ENCODE measurements at places on chromosomes 16 and 17.

GRCh38 chr17:46044286-46044928, 45.4 kb downstream of the STH start:
- peak; percentile 96 for DNase-seq

DNA sequence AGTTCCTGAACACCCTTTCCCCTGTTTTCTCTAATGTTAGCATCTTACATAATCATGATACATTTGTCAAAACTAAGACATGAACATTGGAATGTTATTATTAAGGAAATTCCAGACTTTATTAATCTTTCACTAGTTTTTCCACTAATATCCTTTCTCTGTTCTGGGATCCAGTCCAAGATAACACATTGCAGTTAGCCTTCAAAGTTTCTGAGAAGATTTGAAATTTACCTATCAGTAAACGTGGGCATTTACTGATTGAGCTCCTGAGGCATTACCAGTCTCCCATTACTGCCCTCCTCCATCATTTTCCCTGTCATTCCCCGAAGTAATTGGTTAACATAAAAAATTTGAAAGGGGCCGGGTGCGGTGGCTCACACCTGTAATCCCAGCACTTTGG, 5.7 kb upstream of the CD300LG start:
- no peak for DNase-seq

DNA sequence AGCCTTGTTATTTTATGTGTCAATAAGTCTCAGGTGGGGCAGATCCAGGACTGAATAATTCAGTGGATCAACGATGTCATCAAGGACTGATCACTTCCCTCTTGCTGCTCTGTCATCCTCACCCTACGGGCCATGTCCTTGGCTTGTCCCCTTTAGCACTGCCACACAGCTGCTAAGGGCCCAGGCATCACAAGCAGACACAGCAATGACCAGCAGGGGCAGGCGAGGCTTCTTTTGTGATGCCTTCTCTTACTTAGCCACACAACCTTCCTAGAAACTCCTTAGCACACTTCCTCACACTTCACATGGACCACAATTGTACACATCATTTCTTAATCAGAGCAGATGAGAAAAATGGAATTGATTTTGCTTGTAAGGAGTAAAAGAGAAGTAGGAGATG, 356.3 kb upstream of the SOX9 start:
- peak; percentile 76 for DNase-seq

DNA sequence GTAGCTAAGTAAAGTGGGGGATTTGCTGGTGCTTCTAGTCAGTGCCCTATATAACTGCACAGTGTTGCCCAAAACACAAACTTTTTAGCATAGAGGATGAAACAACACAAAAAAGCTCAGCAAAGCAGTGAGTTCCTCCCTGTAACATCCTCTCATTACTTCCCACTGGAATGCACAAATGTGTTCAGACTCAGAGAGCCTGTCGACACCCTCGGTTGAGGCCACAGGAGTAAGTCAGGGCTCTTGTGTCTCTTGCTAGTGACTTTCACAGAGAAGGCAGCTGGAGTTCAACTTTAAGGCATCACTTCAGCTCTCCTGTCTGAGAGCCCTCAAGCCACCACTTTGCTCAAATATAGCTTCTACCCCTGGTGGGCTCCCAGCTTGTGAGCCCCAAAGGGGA, 107.2 kb upstream of the NETO2 start:
- DNase-seq, result no peak

DNA sequence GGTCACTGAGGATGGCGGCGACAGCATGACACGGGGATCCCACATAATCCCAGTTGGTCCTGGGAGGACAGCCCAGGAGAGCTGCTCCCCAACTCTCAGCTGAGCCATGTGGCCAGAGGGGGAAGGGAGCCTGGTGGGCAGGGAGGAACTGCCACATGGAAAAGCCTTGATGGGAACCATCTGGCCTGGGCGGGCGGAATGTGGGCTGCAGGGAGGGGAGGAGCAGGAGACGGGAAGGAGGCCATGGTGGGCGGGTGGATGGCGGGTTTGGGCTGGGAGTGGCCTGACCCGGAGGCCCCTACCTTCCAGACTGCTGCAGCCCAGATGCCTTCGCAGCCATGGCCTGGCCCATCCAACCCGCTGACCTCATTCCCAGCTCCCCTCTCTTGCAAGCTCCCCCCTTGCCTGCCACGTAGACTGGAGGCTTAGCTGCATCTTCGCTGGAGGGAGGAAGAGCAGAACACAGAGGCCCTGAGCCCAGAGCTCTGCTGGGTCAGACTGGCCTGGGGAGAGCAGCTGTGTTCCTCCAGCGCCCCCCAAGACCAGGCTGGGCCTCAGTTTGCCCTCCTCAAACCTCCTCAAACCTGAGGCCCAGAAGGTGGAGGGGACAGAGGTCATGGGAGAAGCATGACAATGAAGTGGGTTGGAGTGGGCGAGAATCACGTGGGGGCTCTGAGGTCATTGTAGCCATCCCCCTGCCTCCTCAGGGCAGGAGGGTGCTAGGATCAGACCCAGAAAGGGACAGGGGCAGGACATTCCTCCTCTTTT, 8.2 kb upstream of the COL1A1 start:
- DNase-seq, result peak; percentile 80

GRCh38 chr16:85652431-85653221, 36.1 kb downstream of the GINS2 start:
- no peak for DNase-seq

DNA sequence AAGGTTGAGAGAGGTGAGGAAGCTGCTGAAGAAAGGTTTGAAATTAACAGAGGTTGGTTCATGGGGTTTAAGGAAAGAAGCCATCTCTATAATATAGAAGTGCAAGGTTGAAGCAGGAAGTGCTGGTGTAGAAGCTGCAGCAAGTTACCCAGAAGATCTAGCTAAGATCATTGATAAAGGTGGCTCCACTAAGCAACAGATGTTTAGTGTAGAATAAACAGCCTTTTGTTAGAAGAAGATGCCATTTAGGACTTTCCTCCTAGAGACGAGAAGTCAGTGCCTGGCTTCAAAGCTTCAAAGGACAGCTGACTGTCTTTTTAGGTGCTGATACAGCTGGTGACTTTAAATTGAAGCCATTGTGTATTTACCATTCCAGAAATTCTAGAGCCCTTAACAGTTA, 29.3 kb downstream of the GOSR1 start:
- peak; percentile 42 for DNase-seq

DNA sequence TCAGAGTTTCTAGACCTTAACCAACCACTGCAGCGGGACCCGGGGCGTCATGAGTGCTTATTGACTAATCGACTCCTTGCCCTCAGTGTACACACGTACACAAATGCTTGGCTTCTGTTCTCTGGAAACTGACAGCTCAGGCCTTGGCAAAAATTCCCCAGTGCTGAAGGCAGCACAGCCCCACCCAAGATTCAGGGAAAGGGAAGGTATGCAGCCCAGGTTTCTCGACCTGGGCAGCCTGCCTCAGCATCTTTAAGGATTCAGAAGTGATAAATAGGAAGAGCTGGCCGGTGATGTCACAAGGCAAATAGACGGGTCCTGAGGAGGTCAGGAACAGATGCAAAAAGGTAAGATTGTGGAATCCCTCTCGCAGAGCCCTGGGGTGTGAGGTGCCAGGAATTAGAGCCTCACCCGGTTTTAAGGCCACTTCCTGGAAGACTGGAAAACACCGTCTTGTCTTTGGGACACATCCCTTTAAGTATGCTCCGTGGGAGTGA, 9.0 kb upstream of the CDH3 start:
- DNase-seq, result no peak

GRCh38 chr16:3007957-3008689, 4.6 kb upstream of the CLDN9 start:
- DNase-seq, result peak; percentile 99

DNA sequence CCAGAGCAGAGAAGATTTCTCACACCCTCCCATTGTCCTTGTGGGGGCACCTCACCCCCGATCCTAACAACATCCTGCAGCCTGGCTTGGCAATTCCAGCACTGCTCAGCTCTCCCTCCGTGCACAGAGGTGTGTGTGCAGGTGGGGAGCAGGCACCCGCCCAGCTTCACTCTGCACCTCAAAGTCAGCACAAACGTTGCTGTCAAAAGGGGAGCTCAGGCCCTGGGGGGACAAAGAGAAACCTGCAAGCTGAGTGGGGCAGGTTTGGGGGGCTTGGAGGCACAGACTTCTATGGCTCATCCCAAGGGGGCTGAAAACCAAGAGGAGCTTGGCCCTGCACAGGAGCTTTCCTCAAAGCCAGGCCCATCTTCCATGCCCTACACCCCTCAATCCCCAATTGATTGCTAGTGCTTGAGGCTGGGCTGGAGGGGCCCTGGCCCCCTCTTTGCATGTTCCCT, 231.9 kb upstream of the TNRC6C start:
- no peak for DNase-seq

DNA sequence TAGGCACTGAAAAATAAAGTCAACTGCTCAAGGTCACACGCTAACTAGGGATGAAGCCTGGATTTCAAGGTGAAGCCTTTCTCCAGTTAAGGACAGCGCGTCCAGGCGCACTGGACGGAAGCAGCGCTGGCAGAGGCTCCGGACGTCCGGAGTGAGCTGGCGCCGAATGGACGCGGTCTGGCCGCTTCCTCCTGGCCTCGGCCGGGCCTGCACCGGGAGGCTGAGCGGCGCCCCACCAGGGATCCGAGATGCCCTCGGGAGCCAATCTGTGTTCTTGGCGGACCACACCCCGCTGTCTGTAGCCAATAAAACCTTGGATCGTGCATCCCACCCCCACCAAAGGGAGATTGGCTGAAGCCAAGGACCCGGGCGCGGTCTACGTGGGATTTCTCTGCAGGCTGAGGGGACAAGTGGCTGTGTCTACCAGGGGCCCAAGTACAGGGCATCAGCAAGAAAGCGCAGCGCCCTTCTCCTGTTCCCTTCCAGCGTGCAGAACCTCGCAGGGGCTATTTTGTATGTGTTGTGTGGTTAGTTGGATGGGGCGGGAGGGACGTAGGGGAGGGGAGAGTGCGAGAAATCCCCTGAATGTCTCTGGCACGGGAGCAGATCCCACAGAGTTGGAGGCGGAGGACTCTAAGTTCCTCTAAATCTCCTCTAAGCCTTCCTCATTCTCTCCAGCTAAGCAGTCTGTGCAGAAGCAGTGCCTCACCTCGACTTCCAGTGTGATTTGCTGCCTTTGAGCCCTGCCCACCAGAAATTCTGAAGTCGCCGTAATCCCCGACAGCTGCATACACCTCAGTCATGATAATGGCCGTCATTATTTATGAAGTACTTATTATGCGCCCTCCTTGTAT, 2.5 kb upstream of the AKAP10 start:
- DNase-seq, result peak; percentile 12

- no peak for DNase-seq
These were observed 12.7 kb upstream of the IGFBP4 start for GRCh38 chr17:40430272-40431230.

DNA sequence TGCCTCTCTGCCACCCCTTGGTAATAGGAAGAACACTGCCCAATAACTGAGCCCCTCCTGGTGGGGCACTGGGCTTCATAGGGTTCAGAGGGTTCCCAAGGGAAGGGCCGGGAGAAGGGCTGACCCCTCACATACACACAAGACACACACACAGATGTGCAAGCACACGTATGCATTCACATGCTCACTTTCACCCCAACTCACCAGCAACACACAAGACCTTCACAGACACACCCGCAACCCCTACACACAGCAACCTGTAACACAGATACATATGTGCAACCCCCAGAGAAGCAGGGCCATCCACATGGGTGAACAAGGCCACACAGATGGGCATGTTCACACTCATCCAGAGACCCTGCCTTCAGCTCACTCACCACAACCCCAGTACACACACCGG, 225.1 kb downstream of the ZNF423 start:
- DNase-seq, result no peak

DNA sequence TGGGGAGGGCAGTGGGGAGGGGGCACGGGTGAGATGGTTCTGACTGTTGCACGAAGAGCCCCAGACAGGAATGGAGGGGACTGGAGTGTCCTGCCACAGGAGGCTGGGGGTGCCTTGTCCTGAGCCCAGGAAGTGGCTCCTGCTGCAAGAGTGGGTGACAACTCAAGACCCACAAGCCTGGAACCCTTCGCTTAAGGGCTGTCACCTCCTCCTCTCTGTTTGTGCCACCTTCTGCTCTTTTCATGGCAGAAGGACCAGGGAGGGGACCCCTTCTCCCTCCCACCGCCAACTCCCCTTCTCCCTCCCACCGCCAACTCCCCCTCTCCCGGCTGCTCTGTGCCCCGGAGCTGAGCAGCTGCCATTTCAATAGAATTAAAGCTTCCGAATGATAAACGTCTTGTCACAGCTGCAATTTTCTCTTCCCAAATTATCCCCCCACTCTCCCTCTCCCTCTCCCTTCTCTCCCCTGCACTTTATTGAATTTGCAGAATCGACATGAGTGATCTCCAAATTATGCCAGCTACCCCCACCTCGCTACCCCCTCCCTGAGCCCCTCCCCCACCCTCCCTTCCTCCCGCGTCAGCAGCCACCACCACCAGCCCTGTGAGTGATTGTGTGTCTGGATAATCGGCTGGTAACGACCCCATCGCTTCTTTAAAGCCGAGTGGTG, 13.7 kb downstream of the GJD3 start:
- no peak for DNase-seq

- DNase-seq, result peak; percentile 33
These were observed 8.6 kb upstream of the ABCA9 start for GRCh38 chr17:69069226-69069750.

- no peak for DNase-seq
These were observed 44.8 kb downstream of the ADCY7 start for GRCh38 chr16:50311134-50311528.

DNA sequence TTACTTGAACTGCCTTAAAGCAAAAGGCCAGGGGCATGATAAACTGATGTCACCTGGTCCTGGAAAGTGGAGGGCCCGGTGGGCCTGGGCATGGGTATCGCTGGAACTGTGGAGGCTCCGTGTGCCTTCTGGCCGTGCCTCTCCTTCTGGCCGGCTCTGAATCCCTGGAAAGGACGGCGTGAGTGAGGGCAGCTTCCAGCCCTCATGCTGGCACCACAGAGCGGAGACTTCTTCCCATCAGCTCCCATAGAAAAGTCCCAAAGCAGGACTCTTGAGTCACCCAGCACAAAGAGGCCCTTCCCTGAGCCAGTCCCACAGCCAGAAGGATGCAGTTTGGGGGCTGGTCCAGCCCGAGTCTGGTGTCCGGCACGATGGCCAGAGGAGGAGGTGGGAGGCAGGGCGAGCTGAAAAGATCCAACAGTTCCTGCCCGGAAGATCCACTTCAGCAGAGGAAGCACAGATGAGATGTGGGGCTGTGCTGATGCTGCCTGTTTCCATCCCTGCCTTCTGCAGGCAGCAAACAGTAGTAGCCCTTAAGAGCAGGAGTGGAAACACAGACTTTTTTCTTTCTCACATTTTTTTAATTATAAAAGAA, 7.8 kb downstream of the GAA start:
- DNase-seq, result no peak

DNA sequence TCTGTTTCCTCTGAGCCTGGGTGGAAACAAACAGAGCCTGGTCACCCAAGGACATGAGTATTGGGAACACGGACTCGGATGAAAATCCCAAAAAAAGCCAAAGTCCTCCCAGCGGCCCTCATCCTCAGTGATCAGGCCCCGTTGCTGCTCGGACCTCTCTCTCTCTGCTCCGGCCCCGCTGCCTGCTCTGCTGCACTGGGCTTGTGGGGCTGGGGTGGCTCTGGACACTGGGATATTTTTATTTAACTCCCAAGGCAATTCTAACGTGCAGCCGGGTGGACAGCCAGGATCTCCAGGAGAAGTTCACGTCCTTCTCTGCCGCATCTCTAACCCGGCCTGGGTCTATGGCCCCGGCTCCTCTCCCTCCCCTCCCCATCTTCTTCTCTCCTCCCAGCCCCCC, 280.9 kb upstream of the TNRC6C start:
- DNase-seq, result no peak

- DNase-seq, result no peak
These were observed 26.7 kb downstream of the ITGAL start for GRCh38 chr16:30499284-30499683.
